ENCODE measurements at places on chromosomes 11 and 22. TPM values are rescaled to one million over a fixed set of nuclear protein-coding genes. Genes with fewer than 3 reads are reported as not detected.

Gene CD3G
- total RNA-seq = not detected

Gene PRG3
- total RNA-seq = not detected

Gene C22orf23
- total RNA-seq = not detected

Gene IFITM1
- total RNA-seq = 0.37 TPM

Gene BACE1-AS
- 3.1 TPM for total RNA-seq

Gene CACNA1I
- total RNA-seq = not detected

Gene FAM180B
- total RNA-seq = not detected

Gene UPK3A
- total RNA-seq = not detected

Gene C11orf71
- total RNA-seq = 3.6 TPM

Gene OR52A1
- not detected for total RNA-seq

Gene INS
- not detected for total RNA-seq

Gene MUC2
- not detected for total RNA-seq

Gene CASP5
- total RNA-seq = not detected

Gene CSNK2A3
- total RNA-seq = 7.1 TPM

Gene OR6T1
- not detected for total RNA-seq

Gene DKK3
- total RNA-seq = 156 TPM

Gene CYP2D6
- 0.09 TPM for total RNA-seq

Gene OLFML1
- not detected for total RNA-seq

Gene JHY
- 0.47 TPM for total RNA-seq

Gene APOL3
- total RNA-seq = 214 TPM

Gene MS4A4E
- total RNA-seq = not detected

Gene LPXN
- total RNA-seq = 3.4 TPM

Gene TSPAN32
- total RNA-seq = not detected

Gene OR56A3
- not detected for total RNA-seq

Gene CD248
- 0.23 TPM for total RNA-seq

Gene WT1
- total RNA-seq = not detected

Gene C1QTNF4
- 0.34 TPM for total RNA-seq

Gene PATE4
- not detected for total RNA-seq

Gene NELL1
- total RNA-seq = not detected

Gene CWC15
- total RNA-seq = 38.0 TPM

Gene FOLR1
- total RNA-seq = 0.68 TPM

Gene P2RY2
- 1.2 TPM for total RNA-seq

Gene CCDC81
- 0.23 TPM for total RNA-seq

Gene SLC17A6
- not detected for total RNA-seq

Gene BCO2
- total RNA-seq = 0.68 TPM

Gene VWCE
- 8.8 TPM for total RNA-seq

Gene FUT4
- total RNA-seq = 6.4 TPM

Gene IFITM10
- 0.33 TPM for total RNA-seq

Gene APOL5
- not detected for total RNA-seq

Gene OR10D3
- total RNA-seq = not detected

Gene XKR3
- not detected for total RNA-seq

Gene INPP5J
- not detected for total RNA-seq

Gene OOSP4A
- total RNA-seq = not detected

Gene KDM4D
- 0.65 TPM for total RNA-seq

Gene EFCAB6
- total RNA-seq = under 0.01 TPM

Gene RAPSN
- 0.19 TPM for total RNA-seq

Gene RIMBP3C
- 0.09 TPM for total RNA-seq

Gene SCARF2
- total RNA-seq = 12.0 TPM

Gene CADM1
- total RNA-seq = 0.56 TPM

Gene KCNJ4
- total RNA-seq = not detected

Gene CYTH4
- not detected for total RNA-seq

Data from dermis blood vessel endothelial cell (primary cell).